Ovary (tissue), 10 donors: ENCODE measurements at places on chromosomes 4 and X. TPM values are rescaled to one million over a fixed set of nuclear protein-coding genes. Genes with fewer than 3 reads are reported as not detected.

GRCh38 chr4:166823848-166824247 lies 410.4 kb downstream of the SPOCK3 start:
- no peak for DNase-seq

DNA sequence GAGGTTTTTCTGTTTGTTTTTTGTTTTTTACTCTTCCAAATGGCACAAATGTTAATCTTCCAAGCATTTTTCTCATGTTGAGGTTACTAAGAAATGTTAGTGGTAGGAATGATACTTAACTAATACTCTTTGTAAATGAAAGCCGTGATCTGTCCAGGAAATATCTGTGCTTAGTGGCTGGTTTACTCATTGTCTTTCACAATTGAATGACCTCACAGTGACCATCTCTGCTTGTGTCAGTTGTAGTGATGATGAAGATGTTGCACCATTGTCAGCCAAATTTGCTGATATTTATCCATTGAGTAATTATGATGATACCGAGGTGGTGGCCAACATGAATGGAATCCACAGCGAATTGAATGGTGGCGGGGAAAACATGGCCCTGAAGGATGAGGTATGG lies 93.5 kb downstream of the TNIP2 start:
- DNase-seq: no peak

DNA sequence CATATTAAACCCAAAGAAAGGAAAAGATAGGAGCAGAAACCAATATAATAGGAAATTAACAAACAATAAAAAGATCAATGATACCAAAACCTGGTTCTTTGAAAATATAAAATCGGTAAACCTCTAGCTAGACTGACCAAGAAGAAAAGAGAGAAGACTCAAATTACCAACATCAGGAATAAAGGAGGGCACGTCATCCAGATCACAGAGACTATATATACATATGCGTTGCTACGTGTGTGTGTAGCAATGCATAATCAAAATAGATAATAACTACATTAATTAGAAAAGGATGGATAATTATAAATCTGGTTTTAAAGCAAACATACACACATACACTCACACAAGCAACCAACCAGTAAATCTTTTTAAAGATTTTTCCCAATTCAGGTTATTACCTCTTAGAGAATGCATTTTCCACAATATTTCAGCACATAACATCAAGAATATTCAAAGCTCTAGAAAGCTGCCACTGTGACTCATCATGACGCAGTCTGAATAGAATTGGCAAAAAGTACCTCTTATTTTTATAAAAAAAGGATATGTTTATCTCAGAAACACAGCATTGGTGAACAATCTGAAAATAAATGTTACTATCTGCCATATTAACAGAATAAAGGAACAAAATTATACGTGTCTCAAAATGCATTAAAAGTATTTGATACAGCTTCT lies 41.4 kb upstream of the USP9X start:
- no peak for DNase-seq

DNA sequence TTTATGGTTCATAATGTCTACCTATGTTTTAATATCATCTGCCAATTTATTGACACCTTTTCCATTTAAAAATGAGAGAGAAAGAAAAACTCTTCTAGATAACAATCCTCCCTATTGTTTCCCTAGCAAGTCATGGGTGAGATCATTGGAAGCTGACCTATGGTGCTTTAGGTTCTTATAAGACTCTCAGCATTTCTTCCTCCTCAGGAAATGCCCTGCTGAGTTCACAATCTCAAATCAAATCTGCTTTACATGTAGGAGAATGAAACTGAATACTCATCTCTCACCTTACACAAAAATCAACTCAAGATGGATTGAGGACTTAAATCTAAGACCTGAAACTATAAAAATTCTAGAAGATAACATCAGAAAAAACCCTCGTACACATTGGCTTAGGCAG lies 267.4 kb downstream of the RAPGEF2 start:
- no peak for DNase-seq

GRCh38 chr4:103424853-103425252 lies 226.7 kb upstream of the CENPE start:
- DNase-seq: no peak

Gene ACTRT1
- total RNA-seq: not detected

Gene CFAP299
- total RNA-seq: 1.9 TPM

DNA sequence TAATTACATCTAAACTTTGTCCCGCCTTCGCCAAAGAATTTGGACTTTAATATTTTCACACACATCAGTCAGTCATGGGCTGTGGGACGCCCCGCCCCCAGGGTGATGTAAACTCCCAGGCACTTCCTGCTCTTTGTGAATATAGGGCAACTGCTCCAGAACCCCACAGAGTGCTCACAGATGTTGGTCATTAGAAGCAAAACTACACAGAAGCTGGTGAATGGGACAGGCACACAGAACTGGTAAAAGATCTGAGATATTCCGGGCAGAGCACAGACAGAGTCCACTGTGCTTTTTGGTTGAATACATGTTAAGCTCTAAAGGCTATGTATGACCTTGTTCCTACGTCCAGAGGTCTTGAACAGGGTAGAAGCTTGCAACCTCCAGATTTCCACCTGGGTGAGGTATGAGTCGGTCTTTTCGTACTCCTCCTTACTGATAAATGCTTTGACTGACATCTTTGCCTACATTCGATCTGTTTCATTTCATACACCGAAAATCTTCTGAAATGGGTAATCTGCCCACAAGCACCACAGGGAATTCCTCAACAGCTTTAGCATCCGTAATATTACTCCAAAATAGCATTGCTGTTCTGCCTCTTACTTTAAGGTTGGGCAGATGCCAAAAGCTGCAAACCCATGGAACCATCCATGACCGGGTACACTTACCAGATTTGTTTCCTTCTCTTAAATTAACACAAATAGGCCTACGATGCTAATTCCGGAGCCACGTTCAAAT lies 144.6 kb downstream of the AMELX start:
- DNase-seq: peak; percentile 37

DNA sequence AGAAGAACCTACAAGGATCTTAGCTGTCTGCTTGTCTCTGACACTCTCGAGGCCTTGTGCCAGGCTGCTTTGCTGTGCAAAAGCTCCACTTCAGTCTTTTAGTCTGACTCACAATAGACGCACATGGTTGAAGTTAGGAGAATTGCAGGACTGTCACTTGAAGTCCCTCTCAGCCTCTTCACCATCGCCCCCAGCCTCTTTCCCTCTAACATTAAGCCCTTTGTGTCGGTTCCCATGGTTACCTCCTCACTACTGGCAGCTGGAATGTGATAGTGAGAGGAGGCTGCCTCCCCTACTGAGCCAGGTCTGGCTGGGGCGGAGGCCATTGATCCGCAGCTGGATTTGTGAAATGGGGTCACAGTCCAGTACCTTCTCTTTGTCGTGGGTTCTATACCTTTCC lies 201.8 kb downstream of the SOWAHB start:
- DNase-seq: no peak

- no peak for DNase-seq
These were observed 58.8 kb downstream of the FIP1L1 start for GRCh38 chr4:53436251-53436650.

Gene KIAA1210
- total RNA-seq: 0.92 TPM

DNA sequence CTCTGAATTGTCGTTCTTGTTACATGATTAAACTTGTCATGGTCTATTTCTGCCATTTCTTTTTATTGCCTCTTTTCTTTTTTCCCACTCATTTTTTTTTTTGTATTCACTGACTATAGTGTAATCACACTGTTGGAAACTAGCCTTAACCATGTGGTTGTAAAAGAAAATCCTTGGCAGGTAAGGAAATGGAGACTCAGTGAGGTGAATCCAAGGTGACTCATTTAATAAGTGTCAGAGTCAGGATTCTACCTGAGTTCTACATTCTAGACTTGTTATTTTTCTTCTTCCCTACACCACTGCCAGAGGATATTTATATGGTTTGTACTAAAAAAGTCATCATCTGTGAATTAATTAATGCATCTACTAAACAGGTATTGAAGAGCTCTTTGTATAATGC lies 152.2 kb downstream of the CBLL2 start:
- DNase-seq: no peak

DNA sequence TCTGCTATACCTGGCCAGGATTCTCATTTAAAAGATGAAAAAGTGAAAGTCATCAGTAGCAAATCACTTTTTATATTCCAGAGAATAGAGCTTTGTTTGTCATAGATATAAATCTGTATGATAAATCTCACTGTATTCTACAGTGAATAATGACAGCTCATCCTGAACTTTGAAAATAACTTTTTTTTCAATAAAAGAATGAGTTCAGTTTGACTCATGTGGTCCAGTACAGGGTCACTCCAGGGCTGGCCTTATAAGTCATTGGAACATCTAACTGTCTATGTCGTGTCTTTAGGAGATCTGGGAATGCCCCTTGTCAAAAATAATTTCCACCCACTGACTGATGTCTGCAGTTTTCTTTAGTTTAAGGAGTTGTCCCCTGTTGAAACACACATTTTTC lies 18.5 kb upstream of the CXCL8 start:
- no peak for DNase-seq

DNA sequence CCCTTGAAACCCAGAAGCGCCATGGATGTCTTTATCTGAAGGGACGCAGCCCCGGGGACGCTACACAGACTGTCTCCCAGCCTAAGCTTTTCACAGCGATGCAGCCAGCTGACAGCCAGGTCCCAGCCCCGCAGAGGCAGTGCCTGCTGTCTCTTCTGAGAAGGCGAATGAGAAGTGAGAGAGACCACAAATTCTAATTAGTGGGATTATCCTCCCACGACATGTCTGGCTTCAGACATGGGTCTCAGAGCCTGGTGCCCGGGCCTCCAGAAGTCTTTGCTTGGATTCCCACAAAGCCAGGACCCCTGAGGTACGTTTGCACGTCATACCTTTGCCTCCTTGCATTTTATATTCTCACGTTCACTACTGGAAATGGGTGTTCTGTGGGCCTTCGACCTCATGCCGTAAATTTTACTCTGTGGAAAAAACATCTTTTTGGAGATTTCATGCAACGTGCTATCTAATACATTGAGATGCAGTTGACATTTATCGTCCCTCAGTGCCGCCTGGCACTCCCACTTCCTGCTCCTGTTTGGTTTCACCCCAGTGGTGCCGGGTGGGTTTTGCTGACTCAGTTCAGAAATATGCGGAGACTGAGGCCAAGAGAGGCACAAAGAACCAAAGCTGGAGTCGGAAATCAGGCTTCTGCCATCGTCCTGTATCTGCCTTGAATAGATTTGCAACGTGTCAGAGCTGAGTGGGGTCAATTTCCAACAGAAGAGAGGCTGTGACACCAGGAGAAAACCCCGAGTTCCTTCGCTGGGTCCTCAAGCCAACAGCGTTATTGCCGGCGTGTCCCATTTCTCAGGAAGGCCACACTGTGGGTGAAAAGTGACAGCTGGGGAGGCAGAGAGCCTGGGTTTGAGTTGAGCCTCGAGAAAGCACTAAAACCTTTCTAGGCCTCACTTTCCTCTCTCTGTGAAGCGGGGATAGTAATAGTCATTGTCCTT lies 114.4 kb downstream of the STK32B start:
- no peak for DNase-seq

DNA sequence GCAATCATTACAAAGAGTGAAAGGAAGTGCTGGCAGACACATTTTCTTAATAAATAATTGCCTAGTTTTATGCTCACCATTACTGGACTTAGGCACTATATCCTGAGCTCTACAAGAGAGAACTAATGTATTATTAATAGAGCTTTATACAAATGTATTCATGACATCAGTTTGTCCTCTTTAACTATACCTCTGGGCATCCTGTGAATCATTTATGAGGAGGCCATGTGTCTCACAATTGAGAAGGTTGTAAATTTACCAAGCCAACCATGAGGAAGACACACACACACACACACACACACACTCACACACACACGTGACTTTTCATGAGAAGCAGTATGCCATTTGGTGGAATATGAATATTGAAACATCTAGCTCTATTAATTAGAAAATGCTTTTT lies 728.2 kb downstream of the ARAP2 start:
- no peak for DNase-seq

DNA sequence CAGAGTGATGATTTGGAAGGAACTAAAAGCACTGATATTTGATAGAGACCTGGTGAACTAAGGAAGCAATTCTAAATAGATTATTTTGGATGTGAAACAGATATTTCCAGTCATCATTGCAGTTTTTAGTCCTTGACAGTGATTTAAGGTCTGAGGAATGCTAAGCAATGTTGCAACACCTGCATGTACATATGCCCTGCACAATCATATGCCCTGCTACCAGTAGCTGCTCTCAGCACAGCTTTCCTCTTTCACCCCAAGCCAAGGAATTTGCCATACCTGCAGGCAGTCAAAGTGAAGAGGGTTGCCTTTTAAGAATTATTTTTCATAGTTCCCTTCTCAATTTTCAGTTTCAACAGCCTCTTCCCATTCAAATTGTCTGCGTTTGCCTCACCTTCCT lies 8.7 kb upstream of the FAM47A start:
- DNase-seq: no peak
